Astrocyte of the spinal cord (primary cell): ENCODE measurements at places on chromosomes 5 and 9.

- DNase-seq: no peak
Observed at GRCh38 chr9:72839085-72839484, 113.8 kb downstream of the ALDH1A1 start.

DNA sequence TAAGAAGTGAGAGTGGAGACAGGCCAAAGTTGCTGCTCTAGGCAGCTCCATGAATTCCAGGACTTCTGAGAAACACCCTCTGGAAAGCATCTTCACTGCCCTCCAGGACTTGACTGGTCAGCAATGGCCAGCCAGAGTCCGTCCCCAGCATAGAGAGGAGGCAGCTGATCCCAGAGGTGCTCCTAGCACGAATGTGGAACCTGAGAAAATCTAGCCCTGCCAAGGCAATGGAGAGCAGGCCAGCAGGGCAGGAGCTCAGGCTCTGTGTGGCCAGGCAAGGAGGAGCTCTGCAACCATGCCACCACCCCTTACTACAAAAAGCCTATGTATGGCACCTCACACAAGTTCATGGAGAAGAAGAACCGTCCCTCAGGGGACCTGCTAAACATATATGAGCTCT, 56.1 kb upstream of the SPTLC1 start:
- DNase-seq: no peak

DNA sequence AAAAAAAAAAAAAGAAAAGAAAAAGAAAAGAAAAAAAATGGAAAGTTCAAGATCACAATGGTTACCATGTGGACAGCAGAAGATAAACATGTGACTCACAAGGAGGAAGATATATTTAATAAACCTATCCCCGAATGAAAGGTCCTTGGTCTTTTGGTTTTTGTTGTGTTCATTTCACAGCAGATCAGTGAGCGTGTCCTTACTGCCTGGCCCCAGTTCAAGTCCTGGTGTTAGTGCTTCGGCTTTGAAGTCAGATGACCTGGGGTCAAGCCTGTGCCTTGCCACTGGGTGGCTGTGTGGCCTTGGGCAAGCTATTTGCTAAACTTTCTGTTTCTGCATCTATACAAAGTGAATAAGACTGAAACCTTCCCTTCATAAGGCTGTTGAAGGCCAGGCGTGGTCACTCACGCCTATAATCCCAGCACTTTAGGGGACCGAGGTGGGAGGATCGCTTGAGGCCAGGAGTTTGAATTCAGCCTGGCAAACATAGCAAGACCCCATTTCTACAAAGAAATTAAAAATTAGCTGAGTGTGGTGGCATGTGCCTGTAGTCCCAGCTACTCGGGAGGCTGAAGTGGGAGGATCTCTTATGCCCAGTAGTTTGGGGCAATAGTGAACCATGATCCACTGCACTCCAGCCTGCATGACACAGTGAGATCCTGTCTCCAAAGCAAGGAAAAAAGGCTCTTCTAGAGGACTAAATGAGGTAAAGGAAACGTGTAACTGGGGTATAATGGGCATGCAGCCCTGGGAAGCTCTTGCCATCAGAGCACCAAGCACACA, 94.5 kb upstream of the SPATA31D4 start:
- peak; percentile 53 for DNase-seq

DNA sequence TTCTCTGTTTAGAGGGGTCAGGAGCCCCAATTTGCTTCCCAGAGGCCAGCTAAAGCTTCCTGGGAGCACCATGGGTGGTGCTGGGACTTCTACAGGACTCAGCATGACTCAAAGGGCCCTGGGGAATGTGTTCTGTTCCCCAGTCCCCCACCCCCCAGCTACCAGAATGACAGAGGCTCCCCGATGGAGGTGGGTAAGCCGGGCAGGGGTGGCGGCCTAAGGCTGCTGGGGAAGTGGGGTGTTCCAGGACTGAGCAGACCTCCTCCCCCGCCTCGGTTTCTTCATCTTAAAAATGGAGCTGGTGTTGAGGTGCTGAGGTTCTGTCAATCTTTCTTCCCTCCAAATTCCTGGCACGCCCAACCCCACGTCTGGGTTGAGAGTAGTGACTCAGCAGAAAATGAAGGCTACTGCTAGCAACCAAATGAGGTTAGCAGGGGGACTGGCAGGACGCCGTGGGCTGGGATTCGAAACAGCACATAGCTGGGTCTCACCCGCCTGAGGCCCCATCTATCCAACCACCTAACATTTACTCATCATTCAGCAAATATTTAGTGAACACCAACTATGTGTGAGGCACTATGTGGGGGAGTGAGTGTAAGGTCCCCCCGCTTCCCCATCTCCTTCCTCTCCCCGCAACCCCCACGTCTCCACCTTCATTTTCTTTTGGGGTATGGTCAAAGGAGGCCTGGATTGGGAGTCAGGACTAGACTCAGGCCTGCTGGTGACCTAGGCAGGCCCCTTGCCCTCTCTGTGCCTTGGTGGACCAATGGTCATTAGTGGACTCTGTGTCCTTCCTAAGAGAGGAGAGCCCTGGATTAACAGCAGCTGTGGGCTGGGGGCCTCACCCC, 50.2 kb downstream of the C9orf50 start:
- peak; percentile 87 for DNase-seq

- no peak for DNase-seq
Observed at GRCh38 chr9:117394655-117395054, 20.2 kb downstream of the ASTN2 start.

DNA sequence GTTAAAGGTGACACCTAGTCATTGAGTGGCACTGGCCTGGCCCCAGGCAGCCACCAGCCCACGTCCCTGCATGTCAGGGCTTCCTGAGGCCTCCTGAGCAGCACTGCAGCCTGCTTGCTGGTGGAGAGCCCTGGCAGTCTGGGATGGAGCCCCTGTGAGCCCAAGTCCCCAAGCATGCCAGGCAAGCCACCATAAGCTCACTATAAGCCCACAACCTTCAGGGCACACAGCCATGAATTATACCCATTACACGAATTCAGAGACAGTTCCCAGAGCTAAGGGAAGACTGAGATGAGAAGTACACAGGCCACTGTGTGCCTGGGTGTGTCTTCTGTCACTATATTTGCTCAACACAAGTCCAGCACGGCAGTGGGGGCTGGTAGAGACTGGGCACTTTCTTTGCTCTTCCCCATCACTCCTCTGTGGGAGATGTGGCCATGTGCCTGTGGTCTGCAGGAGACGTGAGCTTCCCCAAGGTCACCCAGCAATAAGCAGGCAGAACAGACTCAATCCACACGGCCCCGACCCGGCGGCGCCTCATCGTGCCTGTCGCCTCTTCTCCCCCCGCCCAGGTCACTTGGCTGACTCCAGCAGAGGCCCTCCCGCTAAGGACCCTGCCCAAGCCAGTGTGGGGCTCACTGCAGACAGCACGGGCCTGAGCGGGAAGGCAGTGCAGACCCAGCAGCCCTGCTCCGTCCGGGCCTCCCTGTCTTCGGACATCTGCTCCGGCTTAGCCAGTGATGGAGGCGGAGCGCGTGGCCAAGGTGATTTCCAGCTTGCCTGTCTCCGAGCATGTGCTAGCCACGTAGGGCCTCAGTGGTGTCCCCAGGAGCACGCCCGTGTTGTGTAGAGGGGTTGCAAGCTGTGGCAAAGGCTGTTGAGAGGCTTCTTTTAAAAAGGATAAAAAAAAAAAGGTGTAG, 114.8 kb downstream of the WNK2 start:
- no peak for DNase-seq

- DNase-seq: no peak
Observed at GRCh38 chr9:117116084-117116483, 298.8 kb downstream of the ASTN2 start.

DNA sequence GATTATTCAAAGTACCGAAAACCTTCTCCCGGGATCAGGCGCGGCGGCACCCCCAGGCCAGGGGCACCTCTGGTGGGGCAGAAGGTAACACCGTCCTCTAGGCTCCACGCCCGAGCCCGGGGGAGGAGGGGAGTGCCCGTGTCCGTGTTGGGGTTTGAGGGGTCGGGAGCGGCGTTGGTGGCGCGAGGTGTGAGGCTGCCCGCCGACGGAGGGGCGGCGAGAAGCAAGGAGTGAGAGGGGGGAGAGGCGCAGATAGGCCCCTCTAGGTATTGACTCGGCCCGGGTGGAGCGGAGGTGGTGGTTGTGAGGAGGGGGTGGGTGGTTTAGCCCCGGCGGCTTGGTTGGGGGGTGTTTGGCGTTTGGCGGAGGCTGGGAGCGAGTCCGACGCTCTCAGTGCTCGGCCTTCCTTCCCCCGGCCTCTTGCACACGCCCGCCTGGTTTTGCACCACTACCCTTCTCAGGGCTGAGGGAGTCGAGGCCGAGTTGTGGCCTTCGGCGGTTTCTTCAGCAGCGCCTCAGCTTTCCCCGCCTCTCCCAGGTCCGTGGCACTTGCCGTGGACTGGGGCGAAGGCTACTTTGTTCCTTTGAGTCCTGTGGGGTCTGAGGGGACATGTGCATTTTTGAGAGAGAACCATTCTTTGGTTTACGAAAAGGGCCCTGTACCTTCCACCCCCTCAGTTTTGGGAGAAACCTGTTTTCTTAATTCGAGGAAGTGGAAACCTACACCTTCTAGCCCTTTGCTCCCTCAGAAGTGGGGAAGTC, 450 bp downstream of the GPBP1 start:
- DNase-seq: no peak

- no peak for DNase-seq
Observed at GRCh38 chr5:9726931-9727330, 96.8 kb upstream of the TAS2R1 start.

GRCh38 chr5:74556631-74557595, 83.6 kb downstream of the ENC1 start:
- DNase-seq: no peak

GRCh38 chr5:26757941-26758340, 280.4 kb downstream of the CDH9 start:
- peak; percentile 17 for DNase-seq

DNA sequence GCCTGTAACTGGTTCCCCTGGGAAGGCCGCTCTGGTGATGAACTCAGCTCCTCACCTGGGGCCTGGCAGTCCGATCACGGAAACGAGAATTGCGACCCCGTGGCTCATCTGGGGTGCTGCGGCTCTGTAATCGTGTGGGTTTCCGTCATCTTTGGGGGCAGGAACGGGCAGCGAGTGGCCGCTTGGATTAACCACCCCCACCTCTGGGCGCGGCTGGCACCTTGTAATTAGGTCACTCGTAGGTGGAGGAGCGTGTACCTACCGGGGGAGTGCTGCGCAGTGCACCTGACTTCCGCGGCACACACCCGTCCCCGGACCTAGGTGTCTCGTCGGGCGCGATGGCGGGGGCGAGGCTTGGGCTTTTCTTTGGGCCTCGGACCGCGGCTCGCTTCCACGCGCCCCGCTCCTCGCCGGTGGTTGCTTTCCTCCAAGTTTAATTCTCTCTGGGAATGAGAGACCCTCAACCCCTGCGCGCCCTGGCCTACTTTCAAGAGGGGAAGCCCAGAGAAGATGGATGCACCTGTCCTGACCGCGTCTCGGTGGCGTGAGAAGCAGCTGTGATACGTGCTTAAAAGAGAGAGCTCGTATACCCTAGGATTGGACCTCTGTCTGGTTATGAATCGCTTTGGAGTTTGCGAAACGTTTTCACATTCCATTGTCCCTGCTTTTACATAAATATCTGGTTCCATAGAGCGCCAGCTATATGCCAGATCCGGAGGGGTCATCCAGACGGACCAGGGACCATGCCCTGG, 744 bp upstream of the PPP2CA start:
- no peak for DNase-seq

DNA sequence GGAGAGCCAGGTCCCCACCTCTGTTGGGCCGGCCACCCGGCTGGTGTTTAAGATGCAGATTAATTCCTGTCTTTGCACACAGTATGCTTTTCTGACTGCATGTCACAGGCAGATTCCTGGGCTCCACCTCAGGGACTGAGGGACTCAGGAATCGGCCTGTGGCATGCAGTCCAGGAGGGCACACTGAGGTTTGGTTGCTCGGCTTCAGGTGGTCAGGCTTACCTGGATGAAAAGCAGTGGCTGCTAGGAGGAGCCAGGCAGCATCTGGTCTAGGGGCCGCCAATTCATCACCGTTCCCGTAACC, 1.1 kb downstream of the WDR5 start:
- DNase-seq: no peak

GRCh38 chr5:78308703-78309102, 14.2 kb upstream of the AP3B1 start:
- no peak for DNase-seq

GRCh38 chr5:103645816-103646215, 83.2 kb upstream of the NUDT12 start:
- no peak for DNase-seq

GRCh38 chr9:128420060-128420650, 502 bp upstream of the CERCAM start:
- peak; percentile 60 for DNase-seq

DNA sequence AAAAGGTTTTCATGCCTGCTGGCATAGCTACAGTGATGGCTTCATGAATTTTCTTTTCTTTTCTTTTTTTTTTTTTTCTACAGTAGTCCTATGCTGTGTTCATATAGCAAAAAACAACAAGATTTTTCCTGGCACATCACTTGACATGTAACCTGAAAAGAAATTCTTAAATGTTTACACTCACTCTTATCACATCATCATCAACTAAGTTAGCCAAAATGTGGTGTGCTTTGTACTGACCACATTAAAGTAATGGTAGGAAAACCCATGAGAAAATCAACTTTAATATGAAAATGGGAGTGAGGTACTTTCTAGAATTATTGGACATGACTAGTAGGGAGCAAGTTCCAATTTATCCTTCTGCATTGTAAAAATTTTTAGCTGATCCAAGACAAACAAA, 146.7 kb downstream of the SSBP2 start:
- DNase-seq: no peak

DNA sequence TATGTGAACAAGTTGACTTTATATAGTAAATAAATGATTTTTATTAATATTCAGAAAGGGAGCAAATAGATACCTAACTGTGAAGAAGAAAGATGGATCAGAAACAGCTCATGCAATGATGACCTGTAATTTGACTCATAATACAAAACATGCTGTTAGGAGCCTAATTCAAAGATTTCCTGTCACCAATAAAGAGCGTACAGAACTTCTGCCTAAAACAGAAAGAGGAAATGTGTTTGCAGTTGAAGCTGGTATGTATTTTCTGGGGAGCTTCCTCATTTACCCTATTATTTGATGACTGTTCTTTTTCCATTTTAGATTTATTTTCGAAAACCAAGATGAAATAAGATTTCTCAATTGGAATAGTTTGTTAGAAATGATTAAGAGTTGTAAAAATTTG, 11.4 kb downstream of the YTHDC2 start:
- no peak for DNase-seq

DNA sequence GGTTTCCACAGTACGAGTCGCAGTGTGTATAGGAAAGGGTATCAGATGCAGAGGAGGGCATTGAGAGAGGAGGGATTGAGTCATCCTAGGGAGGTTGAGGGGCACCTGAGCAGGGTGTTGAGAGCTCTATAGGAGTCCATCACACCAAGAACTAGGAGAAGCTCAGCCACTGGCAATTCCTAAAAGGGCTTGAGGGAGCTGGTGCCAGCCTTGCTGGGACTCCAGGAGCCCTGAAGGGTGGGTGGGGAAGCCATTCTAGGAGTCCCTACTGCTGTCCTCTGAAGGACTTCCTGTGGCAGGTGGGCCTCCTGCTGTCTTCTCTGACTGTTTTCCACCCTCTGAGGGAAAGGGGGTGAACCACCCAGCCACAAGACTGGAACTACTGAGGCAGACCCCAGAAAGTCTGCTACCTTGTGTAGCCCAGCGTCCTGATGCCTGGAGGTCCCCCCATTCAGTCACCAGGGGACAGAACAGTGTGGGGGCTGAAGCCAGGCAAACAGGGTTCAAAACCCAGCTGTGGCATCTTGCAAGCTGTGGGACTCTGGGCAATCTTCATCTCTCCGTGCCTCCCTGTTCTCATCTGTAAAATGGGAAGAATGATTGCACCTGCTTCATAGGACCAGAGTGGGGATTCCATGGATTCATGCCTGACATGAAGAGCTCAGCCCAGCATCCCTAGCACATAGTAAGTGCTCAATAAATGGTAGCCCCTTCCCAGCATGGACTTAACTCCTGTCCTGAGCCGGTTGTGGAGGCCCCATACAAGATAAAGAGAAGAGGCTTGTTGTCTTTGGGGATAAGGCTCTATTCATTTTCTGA, 149.5 kb downstream of the C9orf50 start:
- DNase-seq: no peak
